ENCODE measurements at places on chromosomes 7 and 10.

DNA sequence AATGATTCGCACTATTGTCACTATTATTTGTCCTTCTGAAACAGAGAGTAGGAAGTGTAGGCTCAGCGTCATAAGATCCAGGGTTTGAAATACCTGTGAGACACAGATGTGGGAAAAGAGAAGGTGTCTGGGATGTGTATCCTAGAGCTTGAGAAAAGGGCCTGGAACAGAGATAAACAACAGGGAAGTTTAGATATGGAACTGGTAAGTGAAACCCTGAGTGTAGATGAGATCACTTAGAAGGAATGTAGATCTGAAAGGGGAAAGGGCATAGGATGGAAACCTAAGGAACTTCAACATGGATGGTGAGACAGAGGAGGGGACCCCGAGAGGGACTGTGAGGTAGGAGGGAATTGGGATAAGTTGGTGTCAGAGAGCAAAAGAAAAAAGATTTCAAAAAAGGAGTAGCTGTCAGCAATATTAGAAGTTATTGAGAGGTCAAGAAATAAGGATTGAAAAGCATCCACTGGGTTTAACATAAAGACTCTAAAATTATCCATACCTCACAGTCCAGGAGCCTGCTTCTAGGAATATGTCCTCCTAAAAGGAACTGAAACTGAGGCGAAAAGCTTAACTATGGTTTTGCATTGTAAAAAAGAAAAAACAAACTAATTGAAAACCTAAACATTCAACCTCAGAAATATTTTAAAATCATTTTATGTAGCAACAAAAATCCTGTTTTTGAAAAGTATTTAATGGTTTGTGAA, 119.2 kb upstream of the NPVF start:
- DNase-seq, result no peak

DNA sequence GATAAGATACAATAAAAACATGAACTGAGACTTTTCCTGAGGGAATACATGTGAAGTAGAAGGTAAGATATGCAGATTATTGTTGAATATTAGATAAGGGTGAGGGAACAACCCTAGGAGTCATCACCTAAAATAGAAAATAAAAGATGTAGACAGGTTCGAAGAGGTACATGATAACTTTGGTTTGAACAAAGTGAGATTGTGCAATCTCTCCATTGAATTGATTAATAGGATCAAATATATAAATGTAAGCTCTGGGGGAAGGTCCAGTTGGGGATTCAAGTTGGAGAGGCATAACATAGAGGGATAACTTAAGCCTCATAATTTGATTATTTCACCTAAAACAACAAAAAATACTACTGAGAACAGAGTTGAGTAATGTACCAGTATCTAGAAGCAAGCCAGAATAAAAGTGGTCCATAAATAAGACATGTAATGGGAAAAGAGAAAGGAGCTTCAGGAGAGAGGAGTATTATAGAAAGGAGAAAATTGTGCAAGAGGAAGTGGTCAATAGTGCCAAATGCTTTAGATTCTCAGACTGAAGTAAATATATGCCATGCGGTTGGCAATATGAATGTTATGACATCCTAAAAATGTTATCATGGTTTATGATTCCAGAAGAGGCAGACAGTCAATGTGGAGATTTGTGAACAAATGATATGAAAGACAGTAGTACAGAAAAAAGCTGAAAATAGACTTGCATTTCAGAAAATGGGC, 282.3 kb upstream of the CHRM2 start:
- DNase-seq, result no peak

DNA sequence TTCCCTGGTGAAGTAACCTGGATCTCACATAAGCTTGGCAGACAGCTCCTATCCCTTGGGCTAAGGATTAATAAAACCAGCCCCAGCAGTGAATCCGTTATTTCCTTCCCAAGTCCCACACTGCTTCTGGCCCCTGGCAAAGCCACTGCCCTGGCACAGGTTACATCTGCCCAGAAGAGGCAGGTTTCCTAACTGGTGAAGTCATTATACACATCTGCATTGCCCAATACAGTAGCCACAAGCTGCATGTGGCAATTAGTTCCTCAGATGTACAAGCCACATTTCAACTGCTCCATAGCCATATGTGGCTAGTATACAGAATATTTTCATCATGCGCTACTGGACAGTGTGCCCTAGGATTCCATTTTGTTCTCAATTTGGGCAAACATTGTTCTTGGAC, 273.0 kb downstream of the GRM8 start:
- DNase-seq, result no peak

GRCh38 chr10:59314268-59314667, 48.1 kb downstream of the FAM13C start:
- DNase-seq, result no peak

GRCh38 chr7:7129381-7129780, 53.0 kb upstream of the C1GALT1 start:
- no peak for DNase-seq

GRCh38 chr10:24358022-24358421, 149.1 kb downstream of the KIAA1217 start:
- no peak for DNase-seq

DNA sequence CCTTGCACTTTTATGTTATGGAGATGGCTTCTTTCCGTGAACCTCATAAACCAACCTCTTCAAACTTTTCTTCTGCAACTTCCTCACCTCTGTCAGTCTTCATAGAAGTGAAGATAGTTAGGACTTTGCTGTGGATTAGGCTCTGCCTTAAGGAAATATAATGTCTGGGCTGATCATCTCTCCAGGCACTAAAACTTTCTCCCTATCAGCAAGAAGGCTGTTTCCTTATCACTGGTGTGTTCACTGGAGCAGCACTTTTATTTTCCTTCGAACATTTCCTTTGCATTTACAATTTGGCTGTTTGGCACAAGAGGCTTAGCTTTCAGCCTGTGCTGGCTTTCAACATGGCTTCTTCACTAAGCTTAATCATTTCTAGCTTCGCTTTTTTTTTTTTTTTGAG, 52.8 kb downstream of the ESYT2 start:
- DNase-seq, result no peak
